NCI-H446 (cell line): ENCODE measurements at places on chromosomes 4 and X.

DNA sequence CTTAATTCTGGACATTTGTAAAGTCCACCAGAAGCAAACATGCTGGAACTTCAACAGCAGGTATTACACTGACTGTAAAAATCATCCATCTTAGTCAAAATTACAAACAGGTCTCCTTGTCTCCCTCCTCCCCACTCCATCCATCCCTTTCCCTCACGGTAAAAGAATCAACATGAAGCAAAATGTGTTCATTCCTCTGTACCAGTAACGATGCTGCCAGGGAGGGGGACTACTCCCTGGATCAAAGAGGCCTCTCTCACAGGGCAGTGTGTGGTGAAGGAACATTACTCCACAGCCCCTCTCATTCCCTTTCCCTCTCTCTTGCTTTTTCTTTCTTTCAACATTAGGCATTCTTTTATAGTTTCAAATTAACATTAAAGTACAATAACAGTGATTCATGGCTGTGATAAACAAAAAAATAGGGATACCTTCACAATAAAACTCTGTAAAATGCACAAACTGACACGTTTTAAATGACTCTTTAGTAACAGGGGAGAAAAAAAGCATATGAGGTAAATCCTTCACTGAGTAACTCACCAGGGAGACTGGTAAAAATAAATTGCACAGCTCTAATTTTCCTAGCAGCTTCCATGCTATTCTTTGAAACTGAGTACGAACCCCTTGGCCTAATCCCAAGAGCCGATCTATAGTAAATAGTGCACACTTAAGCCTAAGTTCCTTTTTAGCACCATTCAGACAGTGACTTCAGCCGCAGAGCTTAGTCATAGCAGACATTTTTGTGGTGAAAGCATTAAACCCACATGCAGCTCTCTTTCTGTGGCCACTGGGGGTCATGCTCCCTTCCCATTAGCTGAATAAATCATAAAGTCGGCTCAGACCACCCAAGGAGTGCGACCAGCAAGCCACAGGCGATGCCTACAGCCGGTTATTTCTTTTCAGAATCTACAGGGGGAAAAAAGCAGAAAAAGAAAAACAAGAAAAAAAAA lies 215.6 kb upstream of the GYPA start:
- DNase-seq = no peak

GRCh38 chr4:148704291-148704690 lies 262.1 kb upstream of the NR3C2 start:
- no peak for DNase-seq

GRCh38 chrX:139903210-139903609 lies 29.6 kb downstream of the ATP11C start:
- DNase-seq = no peak

- DNase-seq = no peak
These were observed 5.4 kb upstream of the MAGIX start for GRCh38 chrX:49157194-49157593.

- peak; percentile 14 for DNase-seq
These were observed at the start of gene AMOT for GRCh38 chrX:112840382-112841113. Gene AMOT (minus strand): TSS chrX:112840831. CDS start chrX:112823126, 17,705 bp downstream.

- no peak for DNase-seq
These were observed 342.7 kb downstream of the GALNTL6 start for GRCh38 chr4:172155838-172156345.

- DNase-seq = no peak
These were observed 1.7 kb downstream of the TET2 start for GRCh38 chr4:105148356-105148755.
